ENCODE measurements at places on chromosomes 1 and 21.

DNA sequence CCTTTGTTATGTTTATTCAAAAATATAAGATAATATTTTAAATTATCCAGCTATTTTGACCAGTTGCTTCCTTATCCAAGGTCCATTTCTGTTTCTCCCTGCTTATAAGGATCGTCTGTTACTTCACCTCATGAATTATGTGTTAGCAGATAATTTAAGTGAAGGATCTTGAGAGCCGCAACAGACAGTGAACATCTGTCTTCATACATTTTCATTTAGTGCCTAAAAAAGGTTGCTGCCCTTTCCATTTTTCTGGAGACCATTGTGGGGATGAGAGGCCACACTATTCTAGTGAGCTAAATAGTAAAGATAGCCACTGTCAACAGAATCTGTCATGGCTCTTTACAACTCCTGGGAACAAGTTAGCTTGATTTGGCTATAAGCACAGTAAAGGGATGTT, 154.0 kb downstream of the CLEC20A start:
- no peak for DNase-seq

DNA sequence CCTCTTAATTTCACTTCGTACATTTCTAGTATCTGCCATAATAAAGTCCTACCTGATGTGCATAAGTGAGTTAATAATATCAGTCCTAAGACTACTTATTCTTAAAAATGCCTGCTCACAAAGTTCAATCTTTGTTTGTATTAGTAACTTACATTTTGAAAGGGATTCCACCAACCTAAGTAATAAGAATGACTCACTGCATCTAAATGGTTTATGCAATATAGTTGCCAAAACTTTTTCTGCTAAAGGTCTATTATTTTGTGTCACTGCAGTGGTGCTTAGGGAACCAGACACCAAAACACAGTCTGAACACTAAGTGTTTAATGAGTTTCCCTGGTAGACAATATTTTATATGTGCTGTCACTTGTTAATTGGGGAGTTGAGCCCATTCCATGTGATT, 1.8 kb downstream of the ZNF669 start:
- no peak for DNase-seq

DNA sequence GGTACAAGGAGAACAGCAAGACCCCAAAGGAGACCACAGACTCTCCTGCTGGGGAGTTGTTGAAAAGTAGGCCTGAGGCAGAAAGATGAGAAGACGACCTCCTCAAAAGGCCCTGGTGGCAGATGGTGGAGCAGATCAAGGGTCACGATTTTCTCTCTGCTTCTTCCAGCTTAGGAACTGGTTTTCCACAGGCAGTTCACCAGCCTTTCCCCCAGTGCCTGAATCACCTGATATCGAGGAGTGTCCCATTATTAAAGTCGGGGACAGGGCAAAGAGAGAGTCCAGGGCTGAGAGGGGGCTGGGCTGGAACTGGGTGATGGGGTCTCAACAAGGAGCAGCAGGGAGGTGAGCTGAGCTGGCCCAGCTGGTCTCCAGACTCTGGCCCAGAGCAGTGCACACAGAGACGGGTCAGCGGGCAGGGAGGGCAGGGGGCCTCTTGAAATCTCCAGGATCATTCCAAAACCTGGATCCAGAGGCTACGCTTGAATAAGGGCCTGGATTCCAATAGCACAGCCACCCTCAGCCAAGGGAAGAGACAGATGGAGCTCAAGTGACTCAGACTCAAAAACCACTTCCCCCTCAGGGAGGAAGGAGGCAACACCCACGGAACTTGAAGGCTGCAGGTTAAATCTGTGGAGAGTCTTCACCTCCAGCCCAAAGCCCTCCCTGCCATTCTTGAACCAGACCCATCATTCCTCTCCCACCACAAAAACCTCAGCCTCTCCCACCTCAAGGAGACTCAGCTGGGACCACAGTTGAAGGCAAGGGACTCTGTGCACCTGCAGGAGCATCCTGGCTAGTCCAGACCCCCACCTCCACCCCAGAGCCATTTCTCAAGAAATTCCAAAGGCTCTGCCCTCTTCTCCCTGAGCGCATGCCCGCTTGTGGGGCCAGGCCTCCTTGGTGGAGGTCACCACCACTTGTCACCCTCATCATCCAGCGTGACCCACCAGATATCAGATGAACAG, at the start of gene S100A5:
TSS of gene S100A5 (minus strand) at position 541 of the 968 bp plus-strand sequence. CDS start 743 bp downstream, outside the sequence.
- no peak for DNase-seq

DNA sequence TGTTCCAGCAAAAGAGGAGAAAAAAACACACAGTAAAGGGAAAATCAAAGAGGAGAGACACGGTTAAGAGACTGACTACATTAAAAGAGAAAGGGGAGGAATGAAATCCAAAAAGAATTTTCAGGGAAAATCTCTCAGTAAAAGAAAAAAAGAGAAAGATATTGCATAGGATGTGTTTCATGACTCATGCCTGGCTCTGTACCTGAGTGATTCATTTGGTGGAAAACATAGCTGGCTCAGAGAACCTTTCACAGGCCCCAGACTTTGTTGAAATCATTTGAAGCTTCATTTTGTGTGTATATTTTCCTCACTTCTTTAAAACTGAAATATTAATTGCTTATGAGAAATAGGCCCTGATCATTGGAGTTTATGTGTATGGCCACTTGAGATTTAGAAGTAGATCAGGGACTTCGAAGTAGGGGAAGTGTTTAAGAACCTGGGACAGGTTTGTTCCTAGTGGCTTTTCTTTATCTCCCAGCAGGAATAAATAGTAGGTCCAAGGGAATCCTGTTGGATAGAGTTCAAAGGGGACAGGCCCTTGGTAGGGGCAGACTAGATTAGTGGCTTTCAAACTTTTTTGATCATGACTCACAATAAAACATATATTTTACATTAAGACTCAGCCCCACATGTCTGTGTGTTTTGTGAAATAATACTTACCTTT, 239.1 kb upstream of the SGIP1 start:
- DNase-seq: no peak

GRCh38 chr21:44836666-44837471, 19.0 kb upstream of the SUMO3 start:
- DNase-seq: no peak

DNA sequence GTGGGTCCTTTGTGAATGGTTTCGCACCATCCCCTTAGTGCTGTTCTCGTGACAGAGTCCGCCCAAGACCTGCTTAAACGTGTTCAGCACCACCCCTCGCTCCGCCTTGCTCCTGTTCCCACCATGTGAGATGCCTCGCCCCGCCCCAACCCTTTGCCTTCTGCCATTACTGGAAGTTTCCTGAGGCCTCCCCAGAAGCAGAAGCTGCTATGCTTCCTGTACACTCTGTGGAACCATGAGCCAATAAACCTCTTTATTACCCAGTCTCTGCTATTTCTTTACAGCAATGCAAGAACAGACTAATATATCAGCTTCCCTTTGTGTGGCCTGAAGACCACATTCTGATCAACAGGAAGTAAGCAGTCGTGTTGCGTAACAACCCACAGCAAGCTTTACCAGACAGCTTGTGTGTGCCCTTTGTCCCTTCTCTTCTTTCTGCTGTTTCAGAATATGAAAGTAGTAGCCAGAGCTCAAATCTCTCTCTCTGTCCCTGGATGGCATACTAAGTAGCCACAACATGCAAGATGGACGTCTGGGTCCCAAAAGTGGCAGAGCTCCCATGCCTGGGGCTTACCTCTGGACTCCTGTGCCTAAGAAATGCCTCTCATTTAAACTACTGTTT, 14.1 kb downstream of the HENMT1 start:
- DNase-seq: no peak

GRCh38 chr1:228969953-228970800, 234.9 kb downstream of the RHOU start:
- no peak for DNase-seq

DNA sequence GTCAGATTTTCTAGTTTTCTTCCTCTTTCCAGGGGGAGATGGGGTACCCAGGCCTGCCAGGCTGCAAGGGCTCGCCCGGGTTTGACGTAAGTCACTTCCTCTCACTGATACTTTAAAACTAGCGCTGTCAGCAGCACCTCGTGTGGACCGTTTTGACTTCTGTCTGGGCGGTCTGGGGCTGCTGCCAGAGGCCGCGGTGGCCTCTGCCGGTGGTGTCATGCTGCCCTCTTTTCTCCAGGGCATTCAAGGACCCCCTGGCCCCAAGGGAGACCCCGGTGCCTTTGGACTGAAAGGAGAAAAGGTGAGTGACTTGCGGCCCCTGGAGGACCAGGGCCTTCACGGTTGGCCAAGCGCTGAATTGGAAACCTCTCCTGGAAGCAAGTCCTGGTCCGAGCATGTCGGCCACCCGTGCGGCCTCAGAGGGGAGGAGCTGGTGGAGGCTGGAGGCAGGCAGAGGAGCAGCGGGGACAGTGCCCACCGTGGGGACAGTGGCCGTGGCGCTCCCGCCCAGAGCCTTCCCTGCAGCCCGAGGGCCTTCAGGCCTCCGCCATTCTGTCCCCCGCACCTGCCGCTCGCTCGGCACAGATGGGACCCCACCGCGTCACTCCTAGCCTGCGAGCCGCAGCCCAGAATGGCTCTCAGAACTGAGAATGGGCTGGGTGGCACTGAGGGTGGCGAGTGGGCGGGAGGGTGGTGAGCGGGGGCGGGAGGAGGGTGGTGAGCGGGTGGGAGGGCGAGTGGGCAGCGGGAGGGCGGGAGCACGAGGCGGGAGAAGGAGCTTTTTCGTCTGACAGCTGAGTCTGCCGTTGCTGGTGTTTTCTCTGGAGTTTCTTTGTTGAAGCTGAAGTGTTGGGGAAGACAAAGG, 9.4 kb downstream of the COL6A1 start:
- no peak for DNase-seq

DNA sequence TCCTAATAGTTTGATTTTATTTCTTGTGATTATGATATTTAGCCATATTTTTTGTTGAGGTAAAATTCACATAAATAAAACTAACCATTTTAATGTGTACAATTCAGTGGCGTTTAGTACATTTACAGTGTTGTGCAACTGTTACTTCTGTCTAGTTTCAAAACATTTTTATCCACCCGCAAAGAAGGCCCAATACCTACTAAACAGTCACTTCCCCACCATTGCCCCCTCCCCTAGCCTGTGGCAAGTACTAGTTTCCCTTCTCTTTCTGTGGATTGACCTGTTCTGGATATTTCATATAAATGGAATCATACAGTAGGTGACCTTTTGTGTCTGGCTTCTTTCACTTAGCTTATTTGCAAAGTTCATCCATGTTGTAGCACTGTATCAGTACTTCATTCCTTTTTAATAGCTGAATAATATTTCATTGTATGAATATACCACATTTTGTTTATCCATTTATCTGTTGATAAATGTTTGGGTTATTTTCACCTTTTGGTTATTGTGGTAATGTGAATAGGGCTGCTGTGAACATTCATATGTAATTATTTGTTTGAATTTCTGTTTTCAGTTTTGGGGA, 4.1 kb downstream of the FLVCR1 start:
- DNase-seq: no peak

DNA sequence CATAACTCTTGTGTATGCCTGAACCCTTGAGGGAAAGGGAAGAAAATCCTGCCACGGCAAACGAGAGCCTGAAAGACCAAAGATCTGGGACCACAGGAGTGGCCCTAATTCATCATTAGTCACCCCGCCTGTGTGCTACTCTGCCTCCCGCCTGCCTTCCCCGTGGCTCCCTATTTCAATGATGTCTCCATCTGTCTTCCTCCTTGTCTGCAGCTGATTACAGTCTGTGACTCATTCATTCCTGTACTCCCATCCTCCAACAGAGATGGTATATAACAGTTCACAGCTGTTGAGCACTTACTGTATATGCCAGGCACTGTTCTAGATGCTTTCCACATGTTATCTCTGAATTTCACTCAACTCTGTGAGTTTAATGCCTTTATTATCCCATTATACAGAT, 96.6 kb downstream of the SEC16B start:
- DNase-seq: no peak

DNA sequence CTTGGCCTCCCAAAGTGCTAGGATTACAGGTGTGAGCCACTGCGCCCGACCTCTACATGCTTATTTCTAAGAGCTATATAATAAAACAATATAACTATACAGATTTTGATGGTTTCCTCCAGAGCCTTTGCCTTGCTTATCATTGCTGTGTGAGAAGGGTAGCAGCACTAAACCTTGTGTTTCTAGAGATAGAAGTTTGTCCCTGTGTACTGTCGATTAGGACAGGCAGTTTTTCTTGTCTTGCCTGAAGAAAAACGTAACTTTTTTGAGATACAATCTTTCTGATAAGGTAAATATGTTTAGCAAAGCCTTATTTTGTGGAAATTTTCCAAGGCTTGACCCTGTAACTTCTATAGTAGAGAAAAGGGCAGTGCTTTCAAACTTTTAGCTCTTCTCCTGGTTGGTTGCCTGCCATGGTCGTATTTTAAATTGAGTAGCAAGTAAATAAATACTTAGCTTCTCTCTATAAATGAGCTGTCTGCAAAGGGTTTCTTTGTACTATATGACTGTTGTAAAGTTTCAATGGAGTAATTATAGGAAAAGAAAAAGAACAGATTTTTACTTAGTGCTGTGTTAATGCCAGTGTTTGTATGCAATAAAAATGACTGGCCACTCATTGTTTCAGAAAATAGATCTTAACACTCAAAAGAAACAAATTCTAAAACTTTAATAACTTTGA, 86.4 kb upstream of the CACYBP start:
- DNase-seq: no peak

- no peak for DNase-seq
Observed at GRCh38 chr1:41581216-41582003, 96.9 kb upstream of the EDN2 start.

GRCh38 chr21:35204850-35205541, 155.9 kb upstream of the RUNX1 start:
- no peak for DNase-seq

DNA sequence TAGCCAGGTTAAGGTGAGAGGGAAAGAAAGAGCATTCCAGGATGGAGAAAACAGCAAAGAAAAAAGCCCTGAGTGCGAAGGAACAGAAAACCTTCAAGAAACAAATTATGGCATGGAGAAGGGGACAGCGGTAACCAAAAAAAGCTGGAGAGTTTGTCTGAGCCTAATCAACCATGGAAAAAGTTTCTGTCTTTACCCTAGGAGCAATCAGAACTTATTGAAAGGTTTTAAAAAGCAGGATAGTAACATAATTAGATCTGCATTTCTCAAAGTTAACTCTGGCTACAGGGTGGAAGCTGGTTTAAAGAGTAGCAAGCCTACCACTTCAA, 26.1 kb upstream of the HPDL start:
- DNase-seq: no peak

DNA sequence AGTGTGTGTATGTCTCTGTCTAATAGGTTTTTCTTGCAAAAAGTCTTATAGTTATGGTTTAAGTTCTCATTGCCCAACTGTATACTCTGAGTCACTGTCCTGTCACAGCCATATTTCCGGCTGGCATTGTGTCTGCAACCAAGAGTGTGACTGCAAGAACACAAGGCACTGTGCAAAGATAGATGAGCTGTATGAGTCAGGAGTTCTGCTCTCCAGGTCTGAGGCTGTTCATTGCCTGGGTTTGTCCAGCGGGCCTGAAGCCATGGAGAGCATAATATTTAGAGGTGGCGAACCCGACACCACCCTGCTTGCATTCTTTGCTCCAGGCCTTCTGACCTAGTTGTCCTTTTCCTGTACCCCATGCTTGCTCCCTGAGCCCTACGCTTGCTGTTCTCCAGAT, 50.9 kb upstream of the CNIH3 start:
- no peak for DNase-seq

- DNase-seq: no peak
Observed at GRCh38 chr1:241447031-241447644, 72.4 kb downstream of the FH start.

- DNase-seq: no peak
Observed at GRCh38 chr1:11516961-11517635, 38.1 kb downstream of the DISP3 start.
